ENCODE measurements at places on chromosomes 6 and 20.

- DNase-seq, result peak; percentile 32
Measured at GRCh38 chr6:28867086-28867409, 56.7 kb downstream of the TRIM27 start.

DNA sequence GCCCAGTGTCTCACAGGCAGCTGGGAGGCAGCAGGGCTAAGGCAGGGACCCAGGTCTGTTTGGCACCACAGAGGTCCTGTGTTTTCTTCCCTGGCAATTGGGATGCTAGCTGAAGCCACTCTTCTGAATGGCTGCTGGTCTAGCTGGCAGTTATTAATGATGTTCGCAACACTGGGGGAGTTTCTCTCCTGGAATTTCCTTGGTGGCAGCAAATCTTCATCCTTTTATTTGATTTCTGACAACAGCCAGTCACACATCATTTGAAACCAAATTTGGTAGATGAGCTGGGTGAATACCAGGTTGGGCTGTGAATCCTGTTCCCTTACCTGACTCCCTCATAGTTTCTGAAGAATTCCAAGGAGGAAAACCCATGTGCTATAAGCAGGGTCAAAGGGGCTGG is 40.8 kb upstream of the SLC4A11 start:
- no peak for DNase-seq

DNA sequence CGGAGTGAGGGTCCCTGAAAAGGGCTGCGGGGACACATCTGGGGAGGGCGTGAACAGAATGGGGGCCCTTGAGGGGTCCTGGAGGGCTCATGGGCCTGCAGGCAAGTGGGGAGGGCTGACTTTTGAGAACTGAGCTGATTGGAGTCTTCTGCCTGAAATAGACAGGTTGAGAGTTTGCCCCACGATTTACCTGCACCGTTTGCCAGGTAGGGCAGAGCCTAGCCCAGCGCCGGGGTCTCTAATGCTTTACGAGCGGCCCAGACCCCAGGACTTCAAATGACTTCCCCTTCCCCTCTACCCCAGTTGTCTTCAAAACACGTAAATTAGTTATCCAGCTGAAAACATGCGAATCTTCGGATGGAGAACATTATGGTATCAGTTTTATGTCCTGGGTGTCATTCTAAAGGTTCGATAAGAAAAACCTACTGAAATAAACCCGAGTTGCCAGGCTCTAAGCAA is 1.3 kb downstream of the PLCB1 start:
- DNase-seq, result no peak

DNA sequence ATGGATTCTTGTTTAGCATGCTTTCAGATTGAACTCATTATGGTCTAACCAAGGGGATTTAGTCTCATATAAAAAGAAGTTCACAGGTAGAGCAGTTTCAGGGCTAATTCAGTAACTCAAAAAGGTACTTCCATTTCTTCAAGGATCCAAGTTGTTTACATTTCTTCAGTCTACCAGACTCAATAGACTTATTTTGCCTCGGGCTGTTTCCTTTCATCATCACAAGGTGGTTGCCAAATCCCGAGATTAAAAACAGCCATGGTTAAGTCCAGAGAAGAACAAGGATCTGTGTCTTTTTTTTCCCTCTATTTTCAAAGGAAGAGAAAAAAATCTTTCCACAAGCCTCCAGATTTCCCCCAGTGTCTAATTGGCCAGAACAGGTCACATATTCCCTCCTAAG is 69.8 kb upstream of the SNX9 start:
- no peak for DNase-seq

- no peak for DNase-seq
Measured at GRCh38 chr6:131419702-131420101, 153.3 kb upstream of the ARG1 start.

- DNase-seq, result no peak
Measured at GRCh38 chr20:19718880-19719279, 39.2 kb upstream of the RIN2 start.
